ENCODE measurements at places on chromosomes 16 and 17.

- DNase-seq, result no peak
Measured at GRCh38 chr17:39757931-39758873, 20.5 kb downstream of the GRB7 start.

GRCh38 chr17:54680410-54680809 is 220.2 kb upstream of the TOM1L1 start:
- no peak for DNase-seq

DNA sequence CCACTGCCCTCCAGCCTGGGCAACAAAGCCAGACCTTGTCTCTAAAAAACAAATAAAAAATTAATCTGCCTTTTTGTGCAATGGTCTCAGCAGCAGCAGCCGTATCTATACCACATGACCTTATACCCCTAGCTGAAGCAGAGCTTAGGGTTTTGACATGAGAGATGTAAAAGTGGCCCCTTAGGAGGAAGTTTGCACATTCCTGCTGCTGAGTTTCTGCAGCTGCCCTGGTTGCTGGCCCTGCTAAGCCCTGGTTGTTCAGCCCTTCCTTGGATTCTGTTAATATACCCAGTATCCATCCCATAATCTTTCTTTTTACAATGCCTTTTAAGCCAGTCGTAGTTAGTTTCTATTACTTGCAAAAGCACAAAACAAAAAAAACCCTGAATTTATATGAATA is 33.0 kb upstream of the PRKCB start:
- no peak for DNase-seq

GRCh38 chr17:43465049-43465448 is 18.7 kb upstream of the DHX8 start:
- DNase-seq, result no peak

DNA sequence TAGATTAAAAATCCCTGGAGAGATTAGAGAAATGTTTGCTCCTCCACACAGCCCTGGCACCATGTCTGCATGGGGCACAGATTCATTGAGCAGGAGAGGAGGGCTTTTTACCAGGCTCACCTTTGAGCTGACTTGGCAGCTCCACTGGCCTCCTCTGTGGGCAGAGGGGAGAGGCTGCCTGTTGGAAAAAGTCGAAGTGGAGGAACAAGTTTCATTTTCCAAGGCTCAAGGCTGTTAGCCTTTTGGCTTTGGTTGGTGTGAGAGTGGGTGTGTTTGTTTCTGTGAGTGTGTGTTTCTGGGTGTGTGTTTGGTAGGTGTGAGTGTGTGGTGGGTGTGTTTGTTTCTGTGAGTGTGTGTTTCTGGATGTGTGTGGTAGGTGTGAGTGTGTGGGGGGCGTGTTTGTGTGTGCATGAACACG is 5.6 kb downstream of the TMEM238L start:
- no peak for DNase-seq

GRCh38 chr16:89319886-89320781 is 102.6 kb downstream of the ZNF778 start:
- peak; percentile 77 for DNase-seq

DNA sequence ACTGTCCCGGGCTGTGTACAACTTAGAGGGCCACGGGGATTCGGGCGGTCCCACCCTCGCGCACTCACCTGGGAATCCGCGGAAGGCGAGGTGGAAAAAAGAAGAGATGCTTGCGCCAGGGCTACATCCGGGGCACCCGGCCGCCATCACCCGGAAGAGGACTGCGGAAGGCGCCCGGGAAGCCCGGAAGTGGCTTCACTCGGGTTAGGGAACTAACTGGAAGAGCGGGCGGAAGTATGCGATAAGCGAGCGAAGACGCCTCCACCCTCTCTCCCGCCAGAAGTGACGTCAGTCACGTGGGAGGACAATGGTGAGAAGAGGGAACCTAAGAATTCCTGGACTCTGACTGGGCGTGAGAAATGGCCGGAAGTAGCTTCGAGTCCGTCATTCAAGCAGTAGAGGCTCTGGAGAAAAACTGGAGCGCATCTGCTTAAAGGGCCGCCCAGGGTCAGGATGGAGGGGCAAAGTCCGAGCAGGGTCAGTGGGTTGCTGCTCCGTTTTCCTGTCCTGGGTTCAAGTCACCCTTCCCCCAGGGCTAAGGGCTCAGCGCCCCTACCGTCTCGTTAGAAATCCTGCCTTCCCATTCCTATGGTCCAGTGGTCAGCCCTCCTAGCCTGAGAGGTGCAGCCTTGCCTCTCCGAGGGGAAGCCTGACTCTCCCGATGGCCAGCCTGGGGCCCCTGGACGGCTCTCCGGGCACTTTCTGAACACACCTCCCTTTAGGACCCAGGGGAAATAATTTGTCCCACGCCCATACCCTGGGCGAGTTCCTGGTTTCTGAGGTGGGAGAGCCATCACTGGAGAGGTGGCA is at the start of gene CD2BP2:
CD2BP2 (minus strand) TSS at position 165 of the 810 bp plus-strand sequence. CDS start 627 bp downstream, outside the sequence.
- peak; percentile 100 for DNase-seq

All from LHCN-M2 (cell line).